Fibroblast of villous mesenchyme (primary cell): ENCODE measurements at places on chromosomes 1 and 21. TPM values are rescaled to one million over a fixed set of nuclear protein-coding genes. Genes with fewer than 3 reads are reported as not detected.

DNA sequence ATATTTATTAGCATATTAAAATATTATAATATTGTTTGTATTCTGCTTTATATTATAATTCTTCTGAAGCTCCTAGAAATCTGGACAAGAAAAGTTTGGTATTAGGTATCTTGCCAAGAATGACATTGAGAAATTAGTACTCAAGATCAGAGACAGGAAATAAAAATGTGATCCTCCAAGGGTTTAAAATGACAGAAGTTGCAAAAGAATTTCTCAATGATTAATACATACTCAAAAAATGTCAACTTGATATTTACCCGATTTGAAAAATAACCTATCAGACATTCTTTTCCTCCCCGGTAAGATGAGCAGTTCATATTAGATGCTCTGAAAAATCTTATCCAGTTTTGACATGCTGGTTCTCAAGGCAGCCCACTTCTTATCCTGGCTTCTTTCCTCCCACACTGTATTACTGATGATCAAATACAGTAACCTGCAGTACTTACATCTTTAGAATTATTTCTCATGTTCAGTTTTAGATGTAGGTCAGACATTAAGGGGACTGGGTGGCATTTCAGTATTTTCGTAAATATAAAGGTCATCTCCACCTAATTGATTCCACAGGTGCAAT lies 55.3 kb downstream of the CACHD1 start:
- DNase-seq = no peak

DNA sequence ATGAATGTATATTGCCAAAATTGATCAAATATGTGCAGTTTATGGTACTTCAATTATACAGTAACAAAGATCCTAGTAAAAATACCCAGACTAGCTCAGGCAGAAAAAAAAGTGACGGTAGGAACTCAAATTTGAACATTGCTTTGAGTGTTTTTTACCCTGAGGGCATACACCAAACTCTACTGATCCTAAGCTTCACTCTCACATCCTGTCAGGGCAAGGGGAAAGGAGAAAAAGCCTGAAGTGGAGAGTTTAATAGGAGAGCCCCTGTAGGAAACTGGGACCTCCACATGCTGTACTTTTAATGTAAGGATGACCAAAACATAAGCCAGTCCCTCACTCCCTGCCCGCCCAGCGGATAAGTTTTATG lies 59.8 kb upstream of the GNG12 start:
- DNase-seq = no peak

DNA sequence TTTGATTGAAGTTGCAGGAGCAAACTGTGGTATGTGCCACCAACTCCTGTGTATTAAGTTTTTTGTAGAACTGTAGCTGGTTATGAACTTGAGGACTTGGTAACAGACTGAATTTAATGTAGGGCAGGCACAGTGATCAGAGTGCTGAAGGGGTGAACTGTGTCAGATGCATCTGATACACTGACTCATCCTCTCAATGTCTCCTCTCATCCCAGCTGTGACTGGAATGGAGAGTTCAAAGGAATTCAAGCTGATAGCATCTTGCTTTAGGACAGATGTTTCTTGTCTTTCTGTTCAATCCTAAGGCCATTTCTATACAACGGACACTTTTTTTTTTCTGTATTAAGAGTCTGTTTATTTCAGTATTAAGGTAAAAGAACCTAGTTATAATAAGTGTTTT lies 25.0 kb upstream of the GBP1 start:
- DNase-seq = peak; percentile 22

GRCh38 chr1:32772281-32773017 lies 44.7 kb downstream of the YARS1 start:
- no peak for DNase-seq

ATG4C gene
- 4.5 and 9.5 TPM in 2 replicates for total RNA-seq

OLIG2 gene
- total RNA-seq = not detected in 2 replicates

- no peak for DNase-seq
Observed at GRCh38 chr1:89611721-89612120, 21.2 kb upstream of the LRRC8C start.

A3GALT2 gene
- not detected in 2 replicates for total RNA-seq

GRCh38 chr1:87759421-87760087 lies 430.9 kb downstream of the LMO4 start:
- DNase-seq = no peak
